MCF 10A (cell line): ENCODE measurements at places on chromosomes 16 and 17. TPM values are rescaled to one million over a fixed set of nuclear protein-coding genes. Genes with fewer than 3 reads are reported as not detected.

DNA sequence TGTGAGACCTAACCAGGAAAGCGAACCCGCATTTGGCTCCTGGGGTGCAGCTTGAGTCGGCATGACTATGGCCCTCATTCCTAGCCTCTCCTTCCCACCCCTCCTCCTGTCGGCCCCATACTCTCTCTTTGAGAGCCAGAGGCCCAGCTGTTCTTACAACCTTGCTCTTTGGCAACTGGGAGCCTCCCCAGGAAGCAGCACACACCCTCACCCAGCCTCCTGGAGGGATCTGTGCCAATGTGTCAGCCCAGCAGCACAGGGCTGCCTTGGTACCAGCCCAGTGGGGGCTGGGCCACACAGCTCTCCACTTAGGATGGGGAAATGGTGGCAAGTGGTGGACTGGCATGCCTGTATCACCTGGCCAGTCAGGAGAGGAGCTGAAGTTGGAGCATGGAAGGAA is 70.3 kb upstream of the LGALS9 start:
- peak; percentile 85 for DNase-seq

- no peak for DNase-seq
Observed at GRCh38 chr17:78742901-78743300, 39.2 kb downstream of the CYTH1 start.

- DNase-seq: peak; percentile 63
Observed at GRCh38 chr16:705431-706188, at the start of gene FBXL16. Gene FBXL16 (minus strand): TSS chr16:705801. CDS start chr16:697405, 8,396 bp downstream.

GRCh38 chr16:66057057-66057456 is 309.4 kb upstream of the CDH5 start:
- DNase-seq: no peak

DNA sequence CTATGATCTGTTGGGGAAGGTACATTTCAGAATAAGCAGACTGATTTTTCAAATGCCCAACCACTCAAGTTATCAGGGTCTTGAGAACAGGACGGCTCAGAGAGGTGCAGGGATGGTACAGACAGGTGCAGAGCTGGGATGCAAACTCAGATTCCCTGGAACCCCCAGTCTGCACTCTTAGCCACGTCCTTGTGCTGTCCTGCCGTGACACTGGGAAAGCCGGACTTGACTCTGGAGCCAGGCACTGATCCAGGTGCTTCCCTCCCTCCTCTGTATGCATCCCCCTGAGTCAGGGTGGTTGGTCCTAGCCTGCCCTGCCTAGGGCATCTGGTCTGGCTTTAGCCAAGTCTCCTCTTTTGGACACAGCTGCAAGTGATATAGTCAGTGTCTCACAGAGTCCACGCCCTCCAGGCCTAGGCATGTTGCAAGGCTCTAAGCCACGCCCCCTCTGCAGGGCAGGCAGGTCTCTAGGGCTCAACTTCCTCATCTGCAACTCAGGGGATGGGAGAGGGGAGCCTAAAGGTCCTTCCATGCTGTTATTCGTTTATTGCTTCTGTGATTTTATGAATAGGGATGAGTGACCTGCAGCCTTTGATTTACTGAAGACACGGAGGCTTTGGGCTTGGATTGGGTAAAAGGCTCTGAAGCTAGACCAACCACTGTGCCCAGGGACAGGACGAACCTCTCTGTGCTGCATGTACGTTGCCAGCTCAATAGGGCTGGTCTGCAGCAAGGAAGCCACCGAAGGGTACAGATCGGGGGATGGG is 97.3 kb downstream of the SDK2 start:
- peak; percentile 71 for DNase-seq

DNA sequence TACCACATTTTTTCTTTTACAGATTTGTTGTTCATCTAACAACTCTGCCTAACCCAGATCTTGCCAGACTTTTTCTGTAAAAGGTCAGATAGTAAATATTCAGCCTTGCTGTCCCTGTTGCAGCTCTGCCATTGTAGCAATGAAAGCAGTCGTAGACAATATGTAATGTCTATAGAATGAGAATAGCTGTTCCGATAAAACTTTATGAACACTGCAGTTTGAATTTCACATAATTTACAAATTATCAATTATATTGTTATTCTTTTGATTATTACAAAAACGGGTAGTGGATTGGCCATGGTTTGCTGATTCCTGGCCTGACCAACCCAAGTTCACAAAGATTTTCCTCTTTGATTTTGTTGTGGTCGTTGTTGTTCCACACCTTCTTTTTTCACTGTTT is 2.9 kb downstream of the LRRC37B start:
- no peak for DNase-seq

GRCh38 chr16:70589998-70590471 is 56.3 kb upstream of the IL34 start:
- DNase-seq: no peak

DNA sequence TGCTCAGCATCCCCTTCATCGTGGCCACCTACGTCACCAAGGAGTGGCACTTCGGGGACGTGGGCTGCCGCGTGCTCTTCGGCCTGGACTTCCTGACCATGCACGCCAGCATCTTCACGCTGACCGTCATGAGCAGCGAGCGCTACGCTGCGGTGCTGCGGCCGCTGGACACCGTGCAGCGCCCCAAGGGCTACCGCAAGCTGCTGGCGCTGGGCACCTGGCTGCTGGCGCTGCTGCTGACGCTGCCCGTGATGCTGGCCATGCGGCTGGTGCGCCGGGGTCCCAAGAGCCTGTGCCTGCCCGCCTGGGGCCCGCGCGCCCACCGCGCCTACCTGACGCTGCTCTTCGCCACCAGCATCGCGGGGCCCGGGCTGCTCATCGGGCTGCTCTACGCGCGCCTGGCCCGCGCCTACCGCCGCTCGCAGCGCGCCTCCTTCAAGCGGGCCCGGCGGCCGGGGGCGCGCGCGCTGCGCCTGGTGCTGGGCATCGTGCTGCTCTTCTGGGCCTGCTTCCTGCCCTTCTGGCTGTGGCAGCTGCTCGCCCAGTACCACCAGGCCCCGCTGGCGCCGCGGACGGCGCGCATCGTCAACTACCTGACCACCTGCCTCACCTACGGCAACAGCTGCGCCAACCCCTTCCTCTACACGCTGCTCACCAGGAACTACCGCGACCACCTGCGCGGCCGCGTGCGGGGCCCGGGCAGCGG is 3.2 kb downstream of the UTS2R start:
- DNase-seq: no peak

GRCh38 chr16:9119795-9120194 is 28.4 kb downstream of the HAPSTR1 start:
- peak; percentile 44 for DNase-seq

GRCh38 chr17:74893936-74894671 is 671 bp upstream of the FADS6 start:
- no peak for DNase-seq

- DNase-seq: no peak
Observed at GRCh38 chr17:18084256-18084655, 3.5 kb upstream of the DRG2 start.

- DNase-seq: no peak
Observed at GRCh38 chr17:29022074-29022473, 16.2 kb upstream of the SEZ6 start.

DNA sequence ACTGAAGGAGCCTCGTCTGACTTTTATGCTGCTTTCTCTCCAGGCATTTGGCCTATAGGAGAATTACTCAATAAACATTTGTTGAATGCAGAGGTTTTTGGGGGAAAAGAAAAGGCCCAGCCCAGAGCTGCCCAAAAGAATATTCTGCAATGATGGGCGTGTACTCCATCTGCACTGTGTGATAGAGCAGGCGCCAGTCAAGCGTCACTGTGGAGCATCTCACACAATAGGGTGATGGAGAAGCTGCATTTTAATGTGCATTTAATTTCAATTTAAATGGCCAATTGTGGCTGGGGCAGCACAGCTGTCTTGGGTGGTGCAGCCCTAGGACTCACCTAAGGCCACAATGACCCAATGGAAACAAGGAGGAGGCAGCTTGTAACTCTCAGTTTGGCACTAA is 20.6 kb downstream of the GLYR1 start:
- no peak for DNase-seq

GRCh38 chr17:42389899-42390298 is 1.7 kb upstream of the STAT3 start:
- no peak for DNase-seq

DNA sequence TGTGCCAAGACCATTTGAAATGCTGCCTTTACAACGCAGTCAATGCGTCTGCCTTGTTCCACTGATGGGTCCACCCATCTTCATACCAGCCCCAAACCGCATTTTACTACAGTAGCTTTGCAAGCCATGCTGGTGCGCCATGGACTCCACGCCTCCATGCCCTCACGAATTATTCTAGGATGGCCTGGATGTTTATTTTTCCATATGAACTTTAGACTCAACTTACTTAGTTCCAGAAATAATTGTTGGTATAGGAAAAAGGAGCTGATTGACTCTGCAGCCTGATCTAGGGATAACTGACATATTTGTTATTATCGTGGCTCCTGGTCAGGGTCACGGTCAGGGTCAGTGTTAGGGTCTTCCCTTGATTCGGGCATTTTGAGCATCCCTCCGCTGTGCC is 70.0 kb upstream of the ZNF469 start:
- no peak for DNase-seq

DNA sequence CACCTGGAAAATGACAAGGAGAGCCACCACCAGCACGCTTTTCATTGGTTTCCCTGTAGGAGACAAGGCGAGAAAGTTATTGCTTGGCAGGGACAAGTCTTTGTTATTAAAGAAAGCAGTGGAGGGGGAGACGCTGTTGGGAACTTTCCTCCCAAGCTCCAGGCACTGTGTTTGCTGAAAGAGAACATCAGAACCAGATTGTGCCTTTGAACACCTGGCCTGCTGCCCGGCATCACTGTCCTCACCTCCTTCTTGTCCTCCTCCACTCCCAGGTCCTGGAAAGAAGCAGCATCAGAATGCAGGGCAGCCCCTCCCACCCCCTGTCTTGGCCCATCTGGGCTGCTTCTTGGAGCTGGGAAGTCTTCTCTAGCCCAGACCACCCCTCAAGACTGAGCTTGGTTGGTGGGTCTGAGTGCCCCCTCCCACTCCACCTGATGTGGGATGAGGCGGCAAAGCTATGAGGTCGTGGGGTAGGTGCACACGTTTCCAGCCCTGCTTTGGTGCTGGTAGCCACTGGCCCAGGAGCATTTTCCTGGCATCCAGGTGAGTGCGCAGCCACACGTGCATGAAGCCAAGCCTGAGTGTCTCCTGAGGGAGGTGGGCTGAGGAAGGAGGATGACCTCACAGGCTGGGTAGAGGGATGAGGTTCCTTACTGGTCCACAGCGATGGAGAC is 6.2 kb downstream of the CCR7 start:
- no peak for DNase-seq

DNA sequence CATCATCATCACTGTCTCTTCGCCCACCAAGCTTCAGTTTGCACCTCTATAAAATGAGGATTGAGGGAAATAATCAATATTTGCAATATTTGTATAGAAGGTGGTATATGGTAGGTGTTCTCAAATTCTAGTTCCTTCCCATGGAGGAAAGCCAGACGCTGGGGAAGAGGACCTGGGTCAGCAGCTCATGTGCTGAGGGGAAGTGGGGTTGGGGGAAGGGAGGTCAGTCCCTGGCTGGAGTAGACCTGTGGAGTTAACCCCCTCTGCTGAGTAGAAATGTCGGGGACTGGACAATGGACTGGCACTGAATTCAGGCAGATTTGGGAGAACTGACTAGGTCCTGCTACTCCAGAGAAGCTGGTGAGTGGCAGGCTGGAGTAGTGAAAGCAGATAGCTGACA is 12.8 kb upstream of the ITGB3 start:
- DNase-seq: no peak

- DNase-seq: no peak
Observed at GRCh38 chr16:65476448-65476955, 354.6 kb upstream of the CDH11 start.

DNA sequence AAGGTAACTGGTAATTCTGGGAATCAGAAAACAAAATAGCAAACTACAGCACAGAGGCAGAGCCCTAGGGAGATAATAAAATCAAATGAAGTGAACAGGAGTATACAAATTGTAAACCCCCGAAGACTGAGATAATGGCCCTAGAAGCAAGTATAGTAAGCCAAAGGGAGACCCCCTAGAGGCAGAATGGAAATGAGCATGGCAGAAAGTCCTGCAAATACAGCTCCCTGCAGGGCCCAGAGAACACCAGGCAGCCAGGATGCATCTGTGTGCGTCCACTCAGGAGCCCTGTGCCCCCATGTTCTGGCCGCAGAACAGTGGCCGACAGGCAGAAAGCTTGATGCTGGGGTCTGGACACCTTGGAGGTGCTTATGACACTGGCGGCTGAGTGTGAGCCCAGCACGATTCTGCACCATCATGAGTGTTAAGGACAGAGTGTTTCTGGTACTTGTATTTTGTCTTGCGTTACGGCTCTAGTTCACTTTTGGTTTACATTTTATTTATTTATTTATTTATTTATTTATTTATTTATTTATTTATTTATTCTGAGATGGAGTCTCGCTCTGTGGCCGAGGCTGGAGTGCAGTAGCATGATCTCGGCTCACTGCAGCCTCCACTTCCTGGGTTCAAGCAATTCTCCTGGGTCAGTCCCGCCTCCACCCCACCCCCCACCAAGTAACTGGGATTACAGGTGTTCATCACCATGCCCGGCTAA is 48.7 kb downstream of the RGS9 start:
- no peak for DNase-seq

DNA sequence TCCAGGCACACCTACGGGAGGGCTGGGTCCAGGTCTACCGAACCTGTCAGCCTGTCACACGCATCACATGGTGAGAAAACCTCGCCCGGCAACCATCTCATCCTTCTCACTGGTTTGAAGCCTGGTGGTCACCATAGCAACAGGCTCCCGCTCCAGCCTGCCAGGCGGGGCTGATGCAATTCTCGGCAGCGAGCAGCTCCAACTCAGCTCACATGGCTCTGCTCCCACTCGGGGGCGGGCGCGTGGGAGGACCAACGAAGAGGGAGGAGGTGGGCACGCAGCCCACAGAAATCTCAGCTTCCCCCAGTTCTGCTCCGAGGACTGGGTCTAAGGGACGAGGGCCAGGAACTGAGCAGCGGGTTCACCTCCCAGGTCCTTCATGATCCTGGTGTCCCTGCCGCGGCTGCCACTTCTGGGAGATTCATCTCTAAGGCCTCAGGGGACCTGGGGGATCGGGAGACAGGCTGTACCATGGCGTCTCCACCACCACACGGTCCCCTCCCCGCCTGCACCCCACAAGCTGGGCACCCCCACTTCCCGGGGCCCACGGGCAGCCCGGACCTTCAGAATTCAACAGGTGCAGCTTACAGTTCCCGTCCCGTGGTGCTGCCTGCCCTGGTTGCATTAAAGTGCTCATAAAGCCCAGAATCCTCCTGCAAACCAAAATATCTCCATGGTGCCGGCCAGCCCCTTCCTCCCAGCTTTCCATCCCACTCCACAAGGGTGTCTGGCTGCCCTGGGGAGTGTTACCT is 25.8 kb downstream of the ABR start:
- DNase-seq: peak; percentile 11

The ZNF594 gene
- 1.9 TPM in 2 replicates for total RNA-seq

The ADORA2B gene
- total RNA-seq: 21.7 and 26.0 TPM in 2 replicates

The PRR15L gene
- total RNA-seq: not detected in 2 replicates

The STAC2 gene
- 0.47 and 1.2 TPM in 2 replicates for total RNA-seq

The BCL7C gene
- 32.0 and 33.9 TPM in 2 replicates for total RNA-seq

The KRTAP3-2 gene
- total RNA-seq: not detected in 2 replicates

The TBC1D3C gene
- 3.4 TPM in 1 of 2 replicates, not detected in the other for total RNA-seq

The HAP1 gene
- 0.37 and 0.49 TPM in 2 replicates for total RNA-seq

The ABCC12 gene
- total RNA-seq: not detected in 2 replicates

The DLX4 gene
- 0.32 and 0.56 TPM in 2 replicates for total RNA-seq

The TSPAN10 gene
- 1.8 and 2.1 TPM in 2 replicates for total RNA-seq
